ENCODE measurements at places on chromosomes 5 and 9. TPM values are rescaled to one million over a fixed set of nuclear protein-coding genes. Genes with fewer than 3 reads are reported as not detected.

SPATA31C1 gene
- not detected for total RNA-seq

C5 gene
- 1.1 TPM for total RNA-seq

LURAP1L gene
- total RNA-seq: not detected

PHF2 gene
- total RNA-seq: 22.4 TPM

LVRN gene
- total RNA-seq: not detected

CTXN3 gene
- not detected for total RNA-seq

ENHO gene
- total RNA-seq: 0.35 TPM

GCNT4 gene
- total RNA-seq: 1.6 TPM

PDLIM4 gene
- 0.39 TPM for total RNA-seq

CDX1 gene
- total RNA-seq: not detected

GRM6 gene
- total RNA-seq: not detected

PCDHB5 gene
- not detected for total RNA-seq

FOXI1 gene
- total RNA-seq: not detected

GFI1B gene
- total RNA-seq: not detected

SAXO1 gene
- total RNA-seq: not detected
